ENCODE measurements at places on chromosomes 11 and 22. TPM values are rescaled to one million over a fixed set of nuclear protein-coding genes. Genes with fewer than 3 reads are reported as not detected.

Gene FGF19
- total RNA-seq, result 0.13 TPM

Gene SLC35E4
- total RNA-seq, result 10.2 TPM

GRCh38 chr22:20080445-20080775 lies 369 bp downstream of the DGCR8 start:
- DNase-seq, result no peak

GRCh38 chr11:119065369-119065768 lies 2.2 kb upstream of the VPS11 start:
- DNase-seq, result no peak

GRCh38 chr11:79768343-79768742 lies 327.5 kb upstream of the TENM4 start:
- DNase-seq, result no peak
